Bronchial epithelial cell (primary cell): ENCODE measurements at places on chromosomes 3 and 15.
A peak's percentile ranks its signal among the peaks of the same experiment; 100 is the strongest.

DNA sequence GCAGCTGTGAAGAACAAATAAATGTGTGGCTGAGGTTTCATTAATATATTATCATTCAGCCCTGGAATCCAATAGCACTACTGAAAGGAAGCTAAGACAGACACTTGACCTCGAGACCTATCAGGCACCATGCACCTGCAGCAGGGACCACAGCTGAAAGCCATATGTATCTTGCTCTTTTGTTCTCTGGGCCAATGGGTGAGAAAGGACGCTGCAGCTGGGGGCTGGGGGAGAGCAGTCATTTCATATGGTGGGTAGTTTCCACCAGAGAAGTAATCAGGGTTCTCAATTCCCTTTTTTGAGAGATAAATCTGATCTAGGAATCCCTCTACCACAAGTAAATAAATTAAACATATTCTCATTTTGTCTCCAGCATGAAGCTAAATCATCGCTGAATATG is 225.6 kb upstream of the STRIT1 start:
- no peak for DNase-seq

GRCh38 chr15:95923792-95924191 is 406.7 kb upstream of the NR2F2 start:
- no peak for DNase-seq

- no peak for DNase-seq
Measured at GRCh38 chr3:53599771-53600170, 105.4 kb downstream of the CACNA1D start.

GRCh38 chr15:28023422-28023821 is 75.7 kb downstream of the OCA2 start:
- no peak for DNase-seq

- DNase-seq: peak; percentile 99
Measured at GRCh38 chr3:172750368-172751174, at the start of gene ECT2. Gene ECT2, plus strand, starts transcription at chr3:172750726. Its CDS starts 3,805 bp downstream, at chr3:172754531.

DNA sequence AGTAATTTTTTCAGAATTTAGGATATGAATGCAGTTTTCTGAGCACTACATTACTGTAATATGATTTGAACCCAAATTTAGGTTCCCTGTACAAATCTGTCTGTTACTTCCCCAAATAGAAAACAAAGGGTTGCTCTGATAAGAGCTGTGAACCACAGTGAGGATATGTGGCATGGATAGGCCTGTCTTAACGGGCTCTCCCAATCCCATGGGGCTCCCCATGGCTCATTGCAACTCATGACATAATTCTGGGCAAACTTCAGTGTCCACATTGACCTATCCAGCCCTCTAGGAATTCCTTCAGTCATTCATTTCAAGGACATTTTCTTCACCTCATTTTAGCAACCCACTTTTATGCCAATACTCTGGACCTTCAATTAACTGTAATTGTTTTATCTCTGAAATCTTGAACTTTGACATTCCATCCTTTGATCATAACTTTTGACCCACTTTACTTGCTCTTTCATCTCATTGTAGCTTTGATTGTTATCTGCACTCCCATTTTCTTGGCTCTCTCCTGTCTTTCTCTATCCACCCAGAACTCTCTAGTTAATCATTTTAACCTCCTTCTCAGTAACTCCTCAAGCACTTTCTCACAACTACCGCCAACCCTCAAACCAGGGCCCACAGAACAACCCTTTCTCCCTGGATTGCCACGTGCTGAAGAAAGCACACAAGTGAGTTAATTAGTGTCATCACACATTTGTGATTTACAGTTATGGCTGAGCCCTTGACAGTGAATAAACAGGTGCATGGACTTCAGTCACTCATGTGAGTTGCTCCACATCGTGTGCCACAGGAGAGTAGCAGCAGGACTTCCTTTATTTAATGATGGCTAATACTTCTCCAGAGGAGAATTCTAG is 94.9 kb upstream of the AADACL2 start:
- no peak for DNase-seq

DNA sequence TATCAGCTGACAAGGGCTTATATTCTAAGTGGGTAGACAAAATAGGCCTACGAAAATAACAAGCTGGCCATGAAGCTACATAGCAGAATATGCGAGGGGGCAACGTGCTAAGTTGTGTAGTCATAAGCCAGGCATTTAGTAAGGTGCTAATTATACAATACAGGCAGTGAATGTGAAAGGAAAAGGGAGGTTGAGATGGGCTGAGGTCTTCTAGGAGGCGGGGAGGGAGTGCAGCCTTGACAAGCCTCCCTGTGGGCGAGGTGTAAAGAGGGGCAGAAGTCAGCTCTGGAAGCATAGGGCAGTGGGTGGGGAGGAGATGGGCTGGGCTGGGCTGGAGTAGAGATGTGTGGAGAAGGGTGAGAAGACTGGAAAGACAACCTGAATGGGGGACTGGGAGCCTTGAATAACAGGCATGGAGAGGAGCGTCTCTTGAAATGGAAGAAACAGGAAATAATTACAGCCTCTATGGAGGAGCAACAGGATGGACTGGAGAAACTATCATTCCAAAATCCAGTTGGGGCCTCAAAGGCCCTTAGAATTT is 1.2 kb downstream of the TIGIT start:
- DNase-seq: no peak

DNA sequence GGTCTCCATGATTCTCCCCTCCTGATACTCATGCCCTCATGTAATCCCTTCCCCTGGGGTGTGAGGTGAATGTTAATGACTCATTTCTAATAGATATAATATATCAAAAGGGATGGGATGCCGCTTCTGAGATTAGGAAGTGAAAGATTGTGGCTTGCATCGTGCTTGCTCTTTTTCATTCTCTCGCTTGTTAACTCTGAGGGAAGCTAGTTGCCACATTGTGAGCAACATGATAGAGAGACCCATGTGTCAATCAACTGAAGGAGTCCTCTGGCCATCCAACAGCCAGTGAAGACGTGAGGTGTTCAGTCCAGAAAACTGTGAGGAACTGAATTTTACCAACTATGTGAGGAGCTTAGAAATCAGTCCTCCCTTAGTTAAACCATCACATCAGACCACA is 28.9 kb upstream of the DRD3 start:
- DNase-seq: no peak

- peak; percentile 70 for DNase-seq
Measured at GRCh38 chr3:47594792-47595191, 16.1 kb upstream of the CSPG5 start.

DNA sequence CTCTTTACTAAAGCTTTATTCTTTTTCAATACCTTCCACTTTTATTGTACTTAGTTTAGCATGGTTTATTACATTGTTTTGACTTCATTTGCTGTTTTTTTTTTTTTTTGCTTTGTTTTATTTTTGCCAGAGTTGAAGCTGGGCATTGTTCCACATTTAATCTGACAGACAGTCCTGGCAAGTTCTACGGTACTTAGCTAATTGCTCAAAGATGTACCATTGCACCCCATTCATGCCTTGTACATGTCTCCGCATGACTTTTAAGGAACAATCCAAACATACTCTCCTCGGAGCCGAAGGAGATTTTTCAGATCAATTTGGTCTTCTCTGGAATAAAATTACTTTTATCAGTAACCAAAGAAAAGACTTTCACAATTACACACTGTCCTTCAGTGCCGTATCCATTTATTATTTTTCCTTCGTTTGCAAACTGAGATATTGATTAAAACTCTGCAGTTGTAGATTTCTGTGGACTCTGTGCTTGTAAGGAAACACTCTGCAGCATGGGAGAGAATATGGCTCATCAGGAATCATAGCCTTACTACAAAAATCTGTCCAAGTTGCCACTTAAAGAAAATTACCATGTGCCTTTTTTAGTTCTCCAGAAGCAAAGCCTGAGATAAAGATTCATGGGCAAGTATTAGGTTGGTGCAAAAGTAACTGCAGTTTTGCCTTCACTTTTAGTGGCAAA is 952.0 kb downstream of the AGBL1 start:
- DNase-seq: no peak

GRCh38 chr3:78867409-78868372 is 900.1 kb downstream of the ROBO1 start:
- DNase-seq: no peak

- DNase-seq: peak; percentile 9
Measured at GRCh38 chr3:58657571-58658141, 8.9 kb downstream of the FAM3D start.

- DNase-seq: peak; percentile 9
Measured at GRCh38 chr3:113409676-113410075, 31.6 kb downstream of the CFAP44 start.

GRCh38 chr3:115363071-115363470 is 216.0 kb upstream of the ZBTB20 start:
- DNase-seq: peak; percentile 55

- DNase-seq: no peak
Measured at GRCh38 chr3:43094851-43095250, 11.0 kb downstream of the POMGNT2 start.

DNA sequence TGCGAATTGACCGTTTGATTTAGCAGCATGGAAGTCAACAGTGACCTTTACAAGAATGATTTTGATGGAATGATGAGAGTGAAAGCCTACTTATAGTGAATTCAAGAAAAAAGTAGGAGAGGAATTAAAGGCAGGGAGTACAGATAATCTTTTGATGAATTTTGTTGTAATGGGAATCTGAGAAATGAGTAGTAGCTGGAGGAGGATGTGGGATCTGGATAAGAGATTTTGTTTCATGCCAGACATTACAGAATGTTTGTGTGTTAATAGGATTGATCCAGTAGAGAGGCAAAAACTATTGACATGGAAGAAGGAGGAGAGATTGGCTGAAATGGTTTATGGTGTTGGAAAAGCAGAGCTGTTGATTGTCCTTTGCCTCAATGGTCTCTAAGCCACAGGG is 17.4 kb upstream of the ZNF609 start:
- no peak for DNase-seq
